ENCODE measurements at places on chromosomes 11 and 22. TPM values are rescaled to one million over a fixed set of nuclear protein-coding genes. Genes with fewer than 3 reads are reported as not detected.

- DNase-seq = no peak
Measured at GRCh38 chr11:118156531-118157185, 4.0 kb upstream of the SCN4B start.

DNA sequence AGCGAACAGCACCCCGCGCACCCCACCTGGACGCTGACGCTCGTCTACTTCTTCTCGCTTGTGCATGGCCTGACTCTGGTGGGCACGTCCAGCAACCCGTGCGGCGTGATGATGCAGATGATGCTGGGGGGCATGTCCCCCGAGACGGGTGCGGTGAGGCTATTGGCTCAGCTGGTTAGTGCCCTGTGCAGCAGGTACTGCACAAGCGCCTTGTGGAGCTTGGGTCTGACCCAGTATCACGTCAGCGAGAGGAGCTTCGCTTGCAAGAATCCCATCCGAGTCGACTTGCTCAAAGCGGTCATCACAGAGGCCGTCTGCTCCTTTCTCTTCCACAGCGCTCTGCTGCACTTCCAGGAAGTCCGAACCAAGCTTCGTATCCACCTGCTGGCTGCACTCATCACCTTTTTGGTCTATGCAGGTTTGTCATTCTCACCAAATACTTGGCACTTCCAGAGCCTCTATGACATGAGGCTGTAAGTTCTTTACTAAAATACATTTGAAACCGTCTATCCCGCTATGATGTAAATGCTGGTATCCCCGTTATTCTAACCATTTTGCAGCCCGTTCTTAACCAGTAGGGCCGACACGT is 535 bp downstream of the AQP11 start:
- DNase-seq = peak; percentile 74

DNA sequence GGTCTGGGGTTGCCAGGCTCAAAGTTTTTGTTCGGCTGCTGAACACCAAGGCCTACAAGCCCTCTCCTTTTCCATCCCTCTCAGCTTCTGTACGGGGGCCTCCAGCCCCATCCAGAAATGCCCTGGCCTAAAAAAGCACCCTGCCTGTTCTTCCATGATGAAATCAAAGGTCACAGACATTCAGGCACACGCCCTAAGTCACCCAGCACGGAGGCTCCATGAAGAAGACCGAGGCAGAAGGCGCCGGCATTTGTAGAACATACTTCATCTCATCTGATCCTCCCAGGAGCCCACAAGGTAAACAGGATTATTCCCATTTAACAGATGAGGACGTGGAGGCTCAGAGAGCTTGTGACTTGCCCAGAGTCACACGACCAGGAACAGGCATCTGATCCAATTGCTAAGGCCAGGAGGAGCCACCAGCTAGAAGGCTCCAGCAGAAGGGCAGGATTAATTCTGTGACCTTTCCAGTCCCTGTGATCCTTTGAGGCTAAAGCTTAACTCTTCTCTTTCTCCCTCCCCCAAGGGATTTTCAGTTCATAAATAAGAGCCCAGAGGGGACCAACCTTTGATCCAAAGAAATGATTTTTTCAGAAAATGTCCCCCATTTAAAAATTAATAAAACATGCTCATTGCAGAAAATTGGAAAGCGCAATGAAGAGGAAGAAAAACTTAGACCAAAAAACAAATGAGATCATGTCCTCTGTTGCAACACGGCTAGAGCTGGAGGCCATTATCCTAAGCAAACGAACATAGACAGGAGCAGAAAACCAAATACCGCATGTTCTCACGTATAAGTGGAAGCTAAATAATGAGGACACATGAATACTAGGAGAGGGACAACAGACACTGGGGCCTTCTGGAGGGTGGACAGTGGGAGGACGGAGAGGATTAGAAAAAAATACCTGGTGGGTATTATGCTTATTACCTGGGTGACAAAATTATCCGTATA is 38.7 kb downstream of the CYTH4 start:
- no peak for DNase-seq

- DNase-seq = no peak
Measured at GRCh38 chr22:40610329-40610850, 26.1 kb downstream of the MRTFA start.

GRCh38 chr22:20180640-20181039 is 29.8 kb upstream of the CCDC188 start:
- no peak for DNase-seq

GRCh38 chr11:94602430-94603372 is 35.5 kb downstream of the PIWIL4 start:
- peak; percentile 83 for DNase-seq

GRCh38 chr11:108216988-108217387 is 5.5 kb downstream of the NPAT start:
- no peak for DNase-seq

DNA sequence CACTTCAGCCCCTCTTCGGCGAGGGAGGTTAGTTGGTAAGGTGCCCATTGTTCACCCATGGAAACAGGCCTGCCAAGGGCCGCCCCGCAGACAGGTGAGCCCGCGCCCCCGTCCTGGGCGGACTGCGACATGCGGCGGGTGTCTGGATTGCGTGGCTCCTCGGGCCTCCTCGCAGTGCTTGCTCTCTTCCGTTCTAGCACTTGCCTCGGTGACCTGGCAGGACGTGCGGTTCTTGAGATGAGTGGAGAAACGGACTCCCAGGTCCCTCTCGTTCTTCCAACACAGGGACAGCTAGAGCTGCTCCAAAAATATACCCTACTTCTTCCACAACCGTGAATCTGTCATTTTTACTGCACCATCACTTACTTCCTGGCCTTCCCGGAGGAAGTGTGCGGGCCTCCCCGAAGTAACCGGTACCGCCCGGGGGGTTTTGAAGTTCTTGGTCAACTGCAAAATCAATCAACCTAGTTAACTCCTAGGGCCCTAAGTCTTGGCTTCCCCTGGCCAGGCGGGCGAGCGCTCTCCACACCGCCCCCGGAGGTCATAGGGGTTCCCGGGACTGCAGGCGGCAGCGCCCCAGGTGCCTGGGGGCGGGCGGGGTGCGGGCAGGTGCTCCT is 745 bp upstream of the ZBTB44 start:
- DNase-seq = peak; percentile 78

The FOXR1 gene
- total RNA-seq = not detected

DNA sequence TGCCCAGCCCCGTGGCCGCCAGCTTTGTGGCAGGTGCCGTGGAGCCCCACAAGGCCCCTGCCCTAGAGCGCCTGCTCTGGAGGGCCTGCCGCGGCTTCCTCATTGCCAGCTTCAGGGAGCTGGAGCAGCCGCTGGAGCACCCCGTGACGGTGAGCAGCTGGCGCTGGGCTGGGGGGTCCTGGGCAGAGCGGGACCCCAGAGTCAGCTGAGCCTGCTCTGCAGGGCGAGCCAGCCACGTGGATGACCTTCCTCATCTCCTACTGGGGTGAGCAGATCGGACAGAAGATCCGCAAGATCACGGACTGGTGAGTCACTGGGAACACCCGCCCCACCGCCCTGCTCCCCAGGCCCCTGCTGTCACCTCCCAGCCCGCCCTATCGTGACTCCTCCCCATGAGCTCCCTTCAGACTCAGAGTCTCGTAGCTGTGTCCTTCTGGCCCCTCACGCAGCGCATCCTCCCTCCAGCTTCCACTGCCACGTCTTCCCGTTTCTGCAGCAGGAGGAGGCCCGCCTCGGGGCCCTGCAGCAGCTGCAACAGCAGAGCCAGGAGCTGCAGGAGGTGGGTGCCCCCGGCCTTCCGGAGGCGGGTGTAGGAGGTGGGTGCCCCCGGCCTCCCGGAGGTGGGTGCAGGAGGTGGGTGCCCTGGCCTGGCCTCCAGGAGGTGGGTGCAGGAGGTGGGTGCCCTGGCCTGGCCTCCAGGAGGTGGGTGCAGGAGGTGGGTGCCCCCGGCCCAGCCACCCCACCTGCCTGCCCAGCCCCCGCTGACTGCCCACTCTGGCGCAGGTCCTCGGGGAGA is 4.7 kb downstream of the TCIRG1 start:
- peak; percentile 62 for DNase-seq

The APOC3 gene
- total RNA-seq = not detected

- DNase-seq = no peak
Measured at GRCh38 chr22:26182723-26183122, 13.5 kb downstream of the SEZ6L start.

The CDHR5 gene
- 92.1 TPM for total RNA-seq

The ARHGAP20 gene
- total RNA-seq = 33.9 TPM

The TRPC6 gene
- 0.58 TPM for total RNA-seq

- no peak for DNase-seq
Measured at GRCh38 chr11:131977854-131978253, 607.4 kb downstream of the NTM start.

DNA sequence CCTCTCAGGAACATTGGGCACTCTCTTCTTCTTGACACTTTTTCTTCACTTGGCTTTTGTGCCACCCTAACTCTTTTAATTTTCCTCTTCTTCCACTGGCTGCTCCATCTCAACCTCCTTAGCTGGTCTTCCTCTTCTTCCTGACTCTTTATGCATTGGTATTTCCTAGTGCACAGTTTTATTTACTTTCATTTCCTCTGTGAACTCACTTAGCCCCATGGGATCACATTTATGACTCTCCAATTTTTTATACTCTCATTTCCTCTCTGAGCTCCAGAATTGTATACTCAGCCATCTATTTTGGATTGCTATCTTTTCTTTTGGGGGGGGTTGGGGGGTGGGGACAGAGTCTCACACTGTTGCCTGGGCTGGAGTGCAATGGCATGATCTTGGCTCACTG is 38.5 kb upstream of the LARGE1 start:
- no peak for DNase-seq

The SPDYC gene
- not detected for total RNA-seq

DNA sequence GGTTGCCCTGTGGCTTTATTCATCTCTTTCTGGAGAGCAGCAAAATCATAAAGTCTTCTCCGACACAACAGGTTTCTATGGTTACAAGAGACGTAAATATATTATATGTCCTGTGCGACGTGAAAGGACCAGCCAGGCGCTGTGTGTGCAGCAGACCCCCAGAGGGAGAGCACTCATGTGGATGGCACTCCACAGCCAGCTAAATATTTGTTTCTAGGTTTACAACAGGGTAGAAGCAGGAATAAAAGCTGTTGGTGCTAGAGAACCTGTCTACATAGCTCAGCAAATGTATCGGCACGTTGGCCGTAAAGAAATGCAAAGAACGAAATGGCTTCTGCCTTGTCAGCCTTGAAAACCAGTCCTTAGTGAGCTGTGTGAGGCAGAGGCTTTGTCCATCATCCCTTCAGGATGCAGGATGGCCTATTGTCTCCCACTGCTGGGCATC is 133.8 kb upstream of the PITPNB start:
- no peak for DNase-seq

- DNase-seq = peak; percentile 79
Measured at GRCh38 chr22:46108564-46109473, 41.5 kb upstream of the PPARA start.
